ENCODE measurements at places on chromosomes 2 and 18.

- DNase-seq: no peak
These were observed 129.1 kb downstream of the NRP2 start for GRCh38 chr2:205811387-205811786.

- no peak for DNase-seq
These were observed 181.6 kb upstream of the HS6ST1 start for GRCh38 chr2:128500138-128500800.

DNA sequence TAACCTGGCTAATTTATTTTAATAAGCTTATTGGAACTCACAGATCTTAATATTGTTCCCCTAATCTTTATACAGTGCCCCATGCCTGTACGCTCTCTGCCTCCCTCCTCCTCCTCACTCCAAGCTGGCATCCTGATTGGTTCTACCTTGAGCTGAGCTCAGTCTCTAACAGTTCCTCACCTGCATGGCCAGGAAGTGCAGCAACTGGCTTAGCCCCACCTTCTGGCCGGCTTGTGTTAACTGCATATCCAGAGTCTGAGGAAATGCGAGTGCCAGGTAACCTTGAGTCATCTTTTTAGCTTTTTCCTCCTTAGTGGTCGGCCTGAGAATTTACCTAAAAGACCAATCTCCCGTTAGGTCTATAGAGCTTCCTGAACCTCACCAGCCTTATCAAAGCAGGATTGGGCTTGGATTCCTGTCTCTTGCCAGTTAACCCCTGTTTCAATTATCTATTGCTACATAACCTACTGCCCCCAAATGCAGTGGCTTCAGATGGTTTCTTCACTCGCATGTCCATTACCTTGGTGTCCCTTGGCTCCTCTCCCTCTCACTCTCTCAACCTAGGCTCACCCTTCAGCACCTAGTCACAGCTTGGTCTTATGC lies 89.5 kb upstream of the STK39 start:
- peak; percentile 59 for DNase-seq

GRCh38 chr18:11176481-11176881 lies 27.1 kb upstream of the PIEZO2 start:
- no peak for DNase-seq

DNA sequence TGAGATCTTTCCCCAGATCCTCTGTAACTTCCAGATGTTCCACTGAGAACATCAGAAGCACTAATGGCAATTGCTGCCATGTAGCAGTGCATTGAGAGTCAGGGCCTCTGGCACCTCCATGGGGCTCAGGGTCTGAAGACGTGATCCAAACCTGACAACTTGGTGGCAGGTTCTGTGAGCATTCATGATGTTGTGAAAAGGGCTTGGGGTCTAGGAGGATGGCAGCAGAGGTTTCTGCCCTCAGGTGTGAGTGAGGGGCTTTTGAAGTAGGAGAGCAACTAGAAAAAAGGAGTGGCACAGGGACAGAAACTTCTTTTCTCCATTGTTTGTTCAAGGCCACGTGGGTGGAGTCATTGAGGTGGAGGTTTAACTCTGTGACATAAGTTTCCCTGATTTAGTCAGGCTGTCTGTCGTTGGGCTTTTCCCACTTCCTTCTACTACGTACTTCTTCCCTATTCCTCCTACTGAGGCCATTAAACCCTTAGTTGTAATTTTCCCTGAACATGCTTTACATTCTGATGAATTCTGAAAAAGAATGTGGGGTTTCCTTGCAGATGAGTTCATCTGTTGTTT lies 13.1 kb downstream of the CFLAR start:
- DNase-seq: peak; percentile 60

DNA sequence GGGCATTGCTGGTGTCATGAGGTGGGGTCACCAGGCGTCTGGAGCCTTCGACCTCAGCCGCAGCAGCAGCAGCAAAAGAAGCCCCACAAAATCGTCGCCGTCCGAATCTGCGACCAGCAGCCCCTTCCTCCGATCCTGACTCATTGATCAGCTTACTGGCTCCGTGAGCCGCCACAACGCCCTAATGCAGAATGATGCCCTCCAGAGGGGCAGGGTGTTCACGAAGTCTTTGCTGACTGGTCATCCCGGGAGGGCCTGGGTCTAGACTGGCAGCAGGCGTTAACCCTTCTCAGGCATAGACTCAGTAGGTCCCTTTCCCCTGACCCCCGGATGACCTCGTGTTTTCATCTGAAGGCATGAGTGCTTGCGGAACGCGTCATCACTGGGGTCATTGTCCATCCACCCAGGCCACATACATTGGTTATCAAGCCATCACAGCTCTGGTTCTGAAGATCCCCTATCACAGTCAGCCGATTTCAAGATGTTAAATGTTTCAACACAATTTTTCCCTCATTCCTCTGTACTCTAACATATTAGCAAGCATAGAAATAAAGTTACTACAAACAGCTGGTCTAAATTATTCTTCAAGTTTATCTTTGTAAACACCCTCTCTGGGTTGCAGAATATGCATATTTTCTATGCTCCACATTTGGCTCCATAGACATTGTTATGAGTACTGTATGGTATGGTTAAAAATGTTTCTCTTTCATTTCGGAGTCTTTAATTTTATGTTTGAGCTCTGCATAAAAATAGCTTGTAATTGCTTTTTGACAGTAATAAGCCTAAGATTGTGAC lies 83.3 kb upstream of the SALL3 start:
- no peak for DNase-seq

- DNase-seq: no peak
These were observed 160.9 kb downstream of the BAZ2B start for GRCh38 chr2:159455330-159455918.

DNA sequence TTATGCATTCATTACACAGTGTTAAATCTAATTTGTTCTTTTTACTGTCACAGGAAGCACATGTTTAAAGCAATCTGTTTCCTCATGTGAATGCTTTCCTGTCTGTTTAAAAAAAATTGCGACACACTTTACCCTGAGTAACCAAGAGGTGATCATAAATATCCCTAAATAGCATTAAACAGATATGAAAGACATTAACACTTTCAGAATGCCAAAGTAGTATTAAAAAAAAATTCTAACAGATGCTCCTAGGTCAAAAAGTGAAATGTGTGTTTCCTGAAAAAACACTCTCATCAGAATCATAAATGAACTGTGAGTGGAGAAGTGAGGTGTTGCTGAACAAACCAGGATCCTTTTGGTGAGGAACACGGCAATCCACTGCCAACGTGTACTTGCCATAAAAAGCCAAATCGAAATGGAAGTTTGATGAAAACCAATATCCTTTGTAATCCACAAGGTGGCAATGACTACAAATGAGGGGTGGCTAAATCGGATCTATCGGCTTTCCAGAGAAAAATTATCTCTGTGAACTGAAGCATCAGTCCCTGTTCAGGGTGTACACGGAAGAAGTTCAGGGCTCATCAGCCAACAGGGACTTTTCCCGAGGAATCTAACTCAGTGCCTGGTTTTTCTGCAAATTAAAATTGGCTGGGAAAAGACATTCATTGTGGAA lies 248.9 kb downstream of the TCF4 start:
- no peak for DNase-seq

DNA sequence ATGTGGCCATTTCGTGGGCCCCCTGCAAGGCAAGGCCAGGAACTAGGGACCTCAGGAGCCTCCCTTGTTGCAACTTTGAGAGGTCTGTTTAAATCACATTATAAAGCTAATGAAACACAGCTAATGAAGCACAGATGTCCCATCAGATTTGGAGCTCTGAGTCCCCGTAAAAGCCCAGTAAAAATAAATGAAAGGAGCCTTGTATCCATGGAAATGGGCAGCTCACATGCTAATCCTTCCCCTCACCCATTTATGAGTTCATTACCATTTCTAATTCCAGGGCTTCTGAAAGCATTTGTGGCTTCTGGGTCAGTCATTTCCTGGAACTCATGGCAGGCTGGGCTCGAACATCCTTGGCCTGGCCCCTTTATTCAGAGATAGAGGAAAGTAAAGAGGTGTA lies 274.8 kb downstream of the SS18 start:
- DNase-seq: no peak

- no peak for DNase-seq
These were observed 3.3 kb downstream of the TAF1B start for GRCh38 chr2:9846554-9846953.

DNA sequence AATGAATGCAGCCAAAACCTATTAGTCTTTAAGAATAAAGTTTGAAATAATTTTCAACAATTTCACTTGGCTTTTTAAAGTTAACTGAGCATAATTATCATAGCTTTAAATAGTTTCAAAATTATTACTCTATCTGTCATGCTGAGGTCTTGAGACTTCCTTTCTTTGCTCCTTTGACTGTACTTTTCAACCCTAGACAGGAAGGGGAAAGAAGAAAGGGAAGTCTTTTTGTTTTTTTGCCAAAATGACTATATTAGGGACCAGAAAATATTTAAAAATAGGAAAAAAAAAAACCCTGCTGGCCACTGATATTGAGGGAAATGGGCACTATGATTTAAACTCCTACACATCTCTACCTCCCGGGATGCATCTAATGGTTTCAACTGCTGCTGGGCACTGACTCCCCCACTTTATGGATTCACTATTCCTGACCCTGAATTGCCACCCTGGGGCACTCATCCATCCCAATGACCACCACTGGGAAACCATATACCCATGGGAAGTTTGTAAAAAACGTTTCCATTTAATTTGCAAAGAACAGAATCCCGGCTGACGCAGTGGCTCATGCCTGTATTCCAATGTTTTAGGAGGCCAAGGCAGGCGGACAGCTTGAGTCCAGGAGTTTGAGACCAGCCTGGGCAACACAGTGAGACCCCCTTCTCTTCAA lies 50.5 kb downstream of the GAREM1 start:
- DNase-seq: no peak

DNA sequence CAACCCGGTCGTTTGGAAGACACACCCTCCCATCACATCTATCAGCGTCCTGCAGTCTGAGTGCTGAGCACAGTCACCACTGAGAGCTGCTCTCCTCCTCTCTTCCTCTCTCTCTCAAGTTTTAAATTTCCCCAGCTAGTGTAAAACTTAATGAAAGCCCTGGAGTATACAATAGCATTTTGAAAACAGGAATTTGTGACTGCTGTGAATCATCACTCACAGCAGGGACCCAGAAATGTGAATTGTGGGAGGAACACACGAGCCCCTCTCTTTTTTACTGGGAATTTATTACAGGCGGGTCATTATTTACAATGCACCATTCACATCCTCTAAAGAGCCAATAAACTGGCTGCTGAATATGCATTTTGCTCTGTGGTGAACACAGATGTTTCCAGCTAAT lies 185.0 kb upstream of the SMIM21 start:
- no peak for DNase-seq

GRCh38 chr18:68148863-68149262 lies 566.0 kb downstream of the TMX3 start:
- no peak for DNase-seq

GRCh38 chr2:197059477-197059876 lies 133.0 kb upstream of the PGAP1 start:
- no peak for DNase-seq

- no peak for DNase-seq
These were observed 532.1 kb downstream of the RNF144A start for GRCh38 chr2:7449298-7449697.

DNA sequence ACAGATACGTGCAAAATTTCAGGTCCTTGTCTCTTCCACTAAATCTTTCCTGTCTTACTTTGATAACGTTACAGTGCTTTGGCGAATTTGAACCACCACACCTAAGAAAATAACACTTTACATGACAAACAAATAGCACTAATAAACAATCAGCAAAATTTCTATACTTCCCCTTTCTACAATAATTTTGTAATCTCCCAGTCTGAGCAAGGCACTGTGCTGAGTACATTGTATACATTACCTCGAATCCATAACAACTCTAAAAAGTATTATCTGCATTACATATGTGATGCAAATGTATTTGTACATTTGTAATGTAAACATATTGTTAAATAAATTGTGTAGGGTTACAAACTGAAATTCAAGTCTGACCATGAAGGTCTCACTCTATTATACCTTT lies 49.9 kb downstream of the RTN4 start:
- no peak for DNase-seq

DNA sequence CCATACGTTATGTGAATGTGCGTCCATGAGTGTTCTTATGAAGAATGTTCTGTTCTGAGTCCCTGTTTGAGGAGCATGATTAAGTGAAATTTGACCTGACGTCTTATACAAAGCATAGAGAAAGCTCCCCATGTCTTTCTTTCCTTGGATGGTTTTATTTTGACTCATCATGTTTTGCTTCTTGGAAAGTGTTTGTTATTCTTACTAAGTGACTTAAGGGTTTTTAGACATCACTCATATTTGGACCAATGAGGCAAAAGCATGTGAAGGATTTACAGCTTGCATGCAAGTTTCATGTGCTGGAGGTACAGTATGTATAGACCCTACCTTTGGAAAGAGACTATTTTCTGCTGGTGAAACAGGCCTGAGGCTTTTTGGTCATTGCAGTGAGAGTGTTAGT lies 33.5 kb upstream of the ZEB2 start:
- DNase-seq: no peak

DNA sequence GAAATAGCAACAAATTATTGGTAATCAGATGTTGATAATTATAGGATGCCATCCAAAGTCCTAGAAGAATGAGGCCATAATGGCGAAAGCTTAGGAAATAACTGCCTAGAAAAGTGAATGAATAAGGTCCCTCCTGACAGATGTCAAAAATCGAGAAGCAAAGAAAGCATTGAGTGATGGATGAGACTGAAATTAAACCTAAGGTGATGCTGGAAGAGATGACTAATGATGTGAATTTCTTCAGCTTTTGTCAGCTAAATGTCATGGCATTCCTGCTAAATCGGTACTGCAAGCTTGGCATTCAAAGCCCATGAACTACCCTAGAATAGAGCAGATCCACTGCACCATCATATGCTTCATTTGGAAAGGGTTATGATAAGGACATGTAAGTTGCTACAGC lies 74.8 kb upstream of the RGPD4 start:
- DNase-seq: no peak

- no peak for DNase-seq
These were observed 4.3 kb upstream of the GATA6 start for GRCh38 chr18:22165049-22165602.

- no peak for DNase-seq
These were observed 479.1 kb downstream of the SOX11 start for GRCh38 chr2:6171294-6171693.

- no peak for DNase-seq
These were observed 88.5 kb upstream of the EMILIN2 start for GRCh38 chr18:2758309-2758708.

DNA sequence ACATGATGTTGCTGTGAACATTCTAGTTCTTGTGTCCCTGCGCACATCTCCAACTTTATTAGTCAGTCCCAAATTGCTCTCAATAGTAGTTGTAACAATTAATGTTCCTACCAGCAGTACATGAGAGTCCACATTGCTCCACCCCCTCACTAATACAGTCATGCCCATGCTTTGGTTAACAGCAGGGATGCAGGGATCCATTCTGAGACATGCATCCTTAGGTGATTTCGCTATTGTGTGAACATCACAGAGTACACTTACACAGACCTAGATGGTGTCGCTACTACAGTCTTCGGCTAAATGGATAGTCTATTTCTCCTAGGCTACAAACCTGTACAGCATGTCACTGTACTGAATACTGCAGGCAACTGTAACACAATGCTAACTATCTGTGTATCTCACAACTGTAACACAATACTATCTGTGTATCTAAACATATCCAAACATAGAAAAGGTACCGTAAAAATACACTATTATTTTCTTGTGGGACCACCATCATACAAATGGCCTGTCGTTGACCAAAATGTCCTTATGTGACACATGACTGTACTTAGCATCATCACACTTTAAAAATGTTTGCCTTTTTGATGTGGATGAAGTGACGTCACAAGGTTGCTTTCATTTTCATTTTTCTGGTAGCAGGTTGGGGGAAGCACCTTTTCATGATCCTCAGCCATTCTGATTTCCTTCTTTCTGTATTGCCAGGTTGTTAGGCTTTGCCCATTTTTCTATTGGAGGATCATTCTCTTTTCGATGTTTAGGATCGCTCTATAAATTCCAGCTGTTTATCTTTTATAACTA lies 82.9 kb upstream of the RNF152 start:
- DNase-seq: no peak

Measured in activated naive CD4-positive, alpha-beta T cell treated with Interleukin-2 at 50 U/mL for 16 hours (primary cell).